ENCODE measurements at places on chromosomes 6 and 20.

GRCh38 chr20:20624914-20625313 lies 87.5 kb downstream of the RALGAPA2 start:
- DNase-seq, result no peak

- no peak for DNase-seq
These were observed 44.7 kb downstream of the SOBP start for GRCh38 chr6:107534571-107535141.

DNA sequence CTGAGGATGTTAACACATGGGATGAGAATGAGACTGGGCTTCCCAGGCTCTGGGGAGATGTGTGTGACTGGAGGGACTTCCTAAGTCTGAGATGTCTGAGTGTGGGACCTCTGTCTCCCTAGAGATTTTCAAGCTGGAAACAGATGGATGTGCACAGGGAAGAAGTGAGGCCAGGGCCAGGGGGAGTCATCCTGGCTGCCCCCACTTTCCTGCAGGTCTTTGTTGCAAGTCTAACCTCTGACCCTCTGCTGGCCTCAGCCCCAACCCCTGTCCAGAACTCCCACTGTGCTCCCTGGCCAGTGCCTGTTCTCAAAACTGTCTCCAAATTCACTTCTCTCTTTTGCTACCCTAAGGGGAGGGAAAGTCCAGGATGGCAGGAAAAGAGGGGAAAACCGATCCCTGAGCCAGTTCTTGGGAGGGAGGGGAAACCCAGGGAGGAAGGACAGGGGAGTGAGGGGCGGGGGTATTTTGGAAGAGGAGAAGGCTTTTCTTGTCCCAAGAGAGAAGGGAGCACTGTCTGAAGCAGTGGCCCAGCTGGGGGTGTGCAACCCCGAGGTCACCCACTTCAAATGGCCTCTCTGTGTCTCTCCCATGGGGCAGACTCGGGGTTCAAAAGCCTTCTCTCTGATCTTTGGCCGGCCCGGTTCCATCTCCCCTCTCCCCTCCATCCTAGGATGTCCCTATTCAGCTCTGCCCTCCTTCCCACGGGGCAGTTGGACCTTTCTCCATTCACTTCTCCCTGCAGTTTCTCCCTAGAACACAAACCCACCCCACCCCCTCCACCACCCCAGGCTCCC lies 3.1 kb downstream of the PPP1R18 start:
- DNase-seq, result no peak

DNA sequence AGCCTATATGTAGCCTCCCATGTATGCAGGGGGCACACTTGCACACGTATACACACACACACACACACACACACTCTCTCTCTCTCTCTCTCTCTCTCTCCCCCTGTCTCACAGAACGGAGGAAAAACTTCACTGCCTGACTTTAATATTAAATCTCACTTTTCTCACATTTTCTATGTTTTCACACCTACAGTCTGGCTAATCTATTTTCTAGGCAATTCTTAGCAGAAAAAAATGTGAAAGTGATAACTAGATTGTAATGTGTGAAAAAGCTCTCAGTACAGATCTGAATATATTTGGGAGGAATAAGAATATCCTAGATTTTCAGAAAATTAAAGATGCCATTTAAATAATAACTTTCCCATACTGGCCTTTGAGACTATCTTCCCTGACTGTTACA lies 120.9 kb downstream of the MCHR2 start:
- no peak for DNase-seq

DNA sequence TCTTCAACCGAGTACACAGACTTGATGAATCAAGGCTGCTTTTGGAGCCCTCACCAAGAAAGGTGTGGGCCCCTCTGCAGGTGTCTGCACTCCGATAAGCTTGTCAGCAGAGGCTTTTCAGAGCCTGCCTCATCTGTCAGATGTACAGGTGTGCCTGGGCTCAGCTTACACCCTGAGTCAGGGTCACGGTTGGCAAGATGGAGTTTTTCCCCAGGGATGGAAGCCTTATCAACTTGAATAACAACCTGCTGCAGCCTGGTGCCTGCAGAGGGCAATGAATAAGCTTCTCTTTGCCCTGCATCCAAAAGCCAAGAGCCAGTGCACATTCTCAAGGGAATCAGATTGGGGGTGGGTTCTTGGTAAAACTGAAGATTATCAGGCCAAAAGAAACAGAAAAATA lies 427.1 kb downstream of the CD83 start:
- DNase-seq, result no peak

DNA sequence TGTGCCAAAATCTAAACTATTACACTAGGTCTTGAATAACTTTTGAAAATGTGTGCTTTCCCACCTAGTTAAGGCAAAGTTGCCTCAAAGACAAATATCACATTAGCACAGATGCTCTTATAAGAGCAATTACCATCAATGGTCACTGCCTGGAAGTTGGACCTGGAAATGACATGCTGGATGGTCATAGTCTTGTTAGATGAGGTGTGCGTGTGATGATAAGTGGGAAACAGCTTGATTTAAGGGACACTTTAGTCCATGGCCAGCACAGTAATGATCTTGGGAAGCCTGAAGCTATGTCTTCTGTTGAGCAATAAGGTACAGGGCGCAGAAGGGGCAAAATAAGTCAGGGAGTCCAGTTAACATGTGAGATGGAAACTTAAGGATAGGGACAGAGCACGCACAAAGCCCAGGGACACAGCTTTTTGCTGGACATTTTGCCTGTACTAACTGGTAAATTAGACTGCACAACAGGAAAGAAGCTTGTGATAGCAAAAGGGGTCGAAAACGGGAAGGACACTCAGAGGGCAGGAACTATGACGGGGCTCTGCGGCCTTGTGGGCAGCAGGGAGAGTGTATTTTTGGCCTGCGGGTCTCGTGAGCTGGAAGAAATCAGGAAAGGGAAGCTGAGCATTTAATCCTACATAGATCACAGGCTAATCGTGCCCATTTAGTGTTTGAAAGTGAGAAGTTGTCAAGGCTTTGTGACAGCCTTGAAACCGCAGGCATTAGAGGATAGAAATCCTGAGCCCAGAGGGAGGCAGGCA lies 66.7 kb upstream of the BMP2 start:
- DNase-seq, result no peak

- no peak for DNase-seq
These were observed 12.1 kb downstream of the BCL2L1 start for GRCh38 chr20:31710423-31711108.

DNA sequence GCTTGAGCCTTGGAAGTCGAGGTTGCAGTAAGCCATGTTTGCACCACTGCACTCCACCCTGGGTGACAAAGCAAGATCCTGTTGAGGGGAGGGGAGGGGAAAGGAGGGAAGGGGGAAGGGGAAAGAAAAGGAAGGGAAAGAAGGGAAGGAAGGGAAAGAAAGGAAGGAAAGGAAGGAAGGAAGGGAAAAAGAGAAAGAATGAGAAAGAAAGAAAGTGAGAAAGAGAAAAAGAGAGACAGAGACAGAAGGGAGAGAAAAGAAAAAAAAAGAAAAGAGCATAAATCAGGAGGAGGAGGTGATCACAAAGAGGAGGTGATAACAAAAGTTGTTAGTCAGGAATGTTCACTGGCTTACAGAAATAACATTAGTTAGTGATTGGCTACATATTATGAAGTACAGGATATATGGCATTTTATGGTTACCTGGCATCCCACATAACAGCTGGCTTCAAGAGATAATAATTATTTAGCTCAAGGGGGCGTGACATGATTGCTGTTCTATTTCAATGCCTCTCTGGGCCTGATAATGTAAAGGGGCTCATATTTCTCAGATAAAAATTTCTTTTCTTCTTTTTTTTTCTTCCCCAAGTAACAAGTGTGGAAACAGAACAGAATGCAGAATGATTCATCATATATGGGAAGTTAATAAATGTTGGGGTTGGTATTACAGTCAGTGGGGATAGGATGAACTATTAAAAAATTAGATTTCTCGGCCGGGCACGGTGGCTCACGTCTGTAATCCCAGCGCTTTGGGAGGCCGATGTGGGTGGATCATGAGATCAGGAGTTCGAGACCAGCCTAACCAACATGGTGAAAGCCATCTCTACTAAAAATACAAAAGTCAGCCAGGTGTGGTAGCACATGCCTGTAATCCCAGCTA lies 27.1 kb downstream of the SAMHD1 start:
- no peak for DNase-seq

DNA sequence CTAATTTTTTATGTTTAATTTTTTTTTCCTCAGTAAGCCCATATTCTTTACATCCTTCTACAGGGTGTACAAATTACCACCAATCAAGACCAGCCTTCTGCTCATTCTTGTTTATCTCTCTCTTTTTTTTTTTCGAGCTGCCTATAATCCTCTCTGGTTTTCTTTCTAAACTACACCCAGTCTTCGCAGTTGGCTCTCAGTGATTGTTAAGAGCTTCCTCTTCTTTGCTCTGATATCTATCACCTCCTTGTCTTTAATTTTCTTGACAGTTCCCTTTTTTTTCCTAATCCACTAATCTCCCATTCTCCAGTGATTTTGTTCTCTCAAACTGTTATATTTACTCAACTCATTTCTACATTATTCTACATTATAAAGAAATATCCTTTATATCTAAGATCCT lies 38.5 kb upstream of the PTPRK start:
- DNase-seq, result no peak

- DNase-seq, result no peak
These were observed 39.9 kb downstream of the MAP7 start for GRCh38 chr6:136510299-136510698.

GRCh38 chr6:169783401-169783800 lies 32.0 kb downstream of the ERMARD start:
- DNase-seq, result no peak

GRCh38 chr6:156557251-156557910 lies 219.8 kb upstream of the ARID1B start:
- DNase-seq, result no peak

DNA sequence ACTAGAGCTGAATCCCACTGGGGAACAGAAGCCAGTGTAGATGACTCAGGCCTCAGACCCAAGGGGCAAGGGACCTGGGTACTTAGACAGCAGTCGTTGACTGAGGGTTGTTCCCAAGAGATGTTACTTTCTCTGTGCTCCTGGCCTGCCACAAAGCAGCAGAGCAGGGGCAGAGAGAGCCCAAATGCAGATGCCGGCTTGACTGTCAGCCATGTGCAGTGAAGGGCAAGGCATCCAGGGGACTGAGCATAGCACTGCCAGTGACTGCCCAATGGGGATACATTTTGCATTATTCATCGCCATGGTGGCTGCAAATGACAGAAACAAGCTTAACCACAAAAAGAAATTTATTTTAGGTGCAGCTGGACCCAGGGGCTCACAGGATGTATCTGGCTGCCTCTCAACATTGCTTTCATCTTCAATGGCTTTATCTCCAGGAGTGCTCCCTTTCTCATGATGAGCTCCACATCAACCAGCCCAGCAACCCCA lies 7.6 kb upstream of the TP53RK start:
- DNase-seq, result no peak

DNA sequence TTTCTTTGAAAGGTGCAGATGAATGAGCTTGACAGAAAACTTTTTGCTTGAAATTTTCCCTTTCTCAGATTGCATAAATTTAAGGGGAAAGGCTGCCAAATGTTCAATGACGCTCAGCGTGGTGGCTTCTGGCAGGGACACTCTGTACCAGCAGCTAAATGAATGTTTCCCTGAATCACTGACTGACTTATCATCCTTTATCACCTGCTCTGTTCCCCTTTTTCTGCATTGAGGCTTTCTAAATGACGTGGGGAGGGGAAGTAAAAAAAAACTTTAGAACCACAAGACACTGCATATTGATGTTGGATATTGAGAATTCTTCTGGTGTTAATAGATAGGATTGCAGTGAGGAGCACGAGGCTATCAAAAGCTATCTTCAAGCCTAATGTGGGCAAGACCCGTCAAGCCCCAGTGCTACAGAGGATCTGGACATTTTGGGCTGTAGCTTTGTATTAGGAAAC lies 46.9 kb upstream of the ENPP5 start:
- no peak for DNase-seq

DNA sequence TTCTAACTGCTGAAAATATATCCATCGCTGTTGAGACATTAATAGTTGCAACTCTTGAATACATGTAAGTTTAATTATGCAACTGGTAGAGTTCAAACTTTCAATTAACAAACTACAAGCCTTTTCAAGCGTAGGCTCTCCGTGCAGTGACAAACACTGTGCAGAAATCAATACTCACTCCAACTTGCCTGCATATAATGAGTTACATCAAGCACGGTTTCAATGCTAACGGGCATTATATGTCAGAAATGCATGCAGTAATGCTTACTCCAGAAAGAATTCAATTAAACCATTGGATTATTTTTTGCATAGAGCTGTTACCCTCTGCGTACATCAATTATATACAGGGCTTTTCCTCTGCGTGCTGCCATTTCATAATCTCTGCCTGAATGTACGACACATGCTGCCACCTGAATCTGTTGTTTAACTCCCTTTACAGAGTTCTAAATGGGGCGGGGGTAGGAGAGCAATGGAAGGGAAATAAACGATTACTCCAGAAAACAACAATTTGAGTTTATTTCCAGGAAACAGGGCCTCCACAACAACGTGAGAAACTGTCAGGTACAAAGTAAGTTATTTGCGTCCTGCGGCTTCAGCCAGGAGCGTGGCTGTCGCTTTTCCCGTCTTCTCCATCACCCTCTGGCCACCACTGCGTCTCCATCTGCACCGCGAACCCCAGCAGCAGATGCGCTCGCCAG lies 1.8 kb downstream of the PTPRK start:
- no peak for DNase-seq

GRCh38 chr6:31426395-31427354 lies 23.3 kb downstream of the MICA start:
- no peak for DNase-seq

DNA sequence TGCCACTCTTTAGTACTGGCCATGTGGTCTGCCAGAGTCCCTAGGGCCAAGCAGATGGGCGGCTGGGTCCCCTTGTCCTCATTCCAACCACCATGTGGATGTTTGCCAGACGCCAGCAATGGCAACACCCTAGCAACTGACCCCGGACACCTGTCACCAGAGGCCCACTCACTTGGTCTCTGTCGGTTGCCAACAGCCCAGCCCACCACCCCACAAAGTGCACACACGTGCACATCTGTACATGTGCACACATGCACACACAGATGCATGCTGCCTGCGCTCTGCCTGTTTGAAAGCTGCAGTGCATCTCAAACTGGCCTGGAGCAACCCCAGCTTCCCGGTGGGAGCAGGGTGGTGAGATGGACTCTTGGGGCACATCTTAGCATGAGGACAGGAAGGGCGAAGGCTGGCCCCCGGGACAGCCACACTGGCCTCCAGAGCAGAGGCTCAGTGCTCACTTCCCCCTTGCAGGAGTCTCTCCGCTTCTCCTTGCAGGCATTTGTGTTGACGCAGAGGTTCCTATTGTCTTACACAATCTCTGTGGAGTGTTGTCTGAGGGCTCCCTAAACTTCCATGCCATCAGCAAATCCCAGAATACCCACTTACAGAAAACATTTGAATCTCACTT lies 54.0 kb downstream of the PSMG4 start:
- no peak for DNase-seq

- DNase-seq, result peak; percentile 52
These were observed 11.3 kb downstream of the NT5E start for GRCh38 chr6:85460921-85461797.

DNA sequence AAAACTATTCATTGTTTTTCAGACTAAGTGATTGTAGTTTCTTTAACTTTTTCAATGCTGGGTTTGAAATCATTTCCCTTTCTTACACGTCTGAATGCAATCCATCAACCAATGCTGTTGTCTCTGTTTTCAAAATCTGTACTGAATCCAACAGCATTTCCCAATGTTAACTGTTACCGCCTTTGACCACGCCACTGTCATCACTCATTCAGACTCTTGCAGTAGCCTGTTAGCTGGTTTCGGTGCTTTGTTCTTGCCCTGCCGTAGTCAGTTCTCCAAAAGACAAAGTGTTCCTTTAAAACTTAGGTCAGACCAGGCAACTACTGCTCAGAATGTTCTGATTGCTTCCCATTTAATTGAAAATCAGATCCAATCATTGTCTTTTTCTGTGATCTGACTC lies 131.3 kb downstream of the PLCB4 start:
- no peak for DNase-seq

- no peak for DNase-seq
These were observed 534.4 kb upstream of the CHD6 start for GRCh38 chr20:42152575-42152974.
